ENCODE measurements at places on chromosomes 6 and 20. TPM values are rescaled to one million over a fixed set of nuclear protein-coding genes. Genes with fewer than 3 reads are reported as not detected.

- peak; percentile 3 for DNase-seq
Observed at GRCh38 chr6:12890171-12890790, 173.7 kb downstream of the PHACTR1 start.

- no peak for DNase-seq
Observed at GRCh38 chr6:94955156-94955555, 622.2 kb upstream of the MANEA start.

- no peak for DNase-seq
Observed at GRCh38 chr6:124780623-124781022, 181.6 kb upstream of the RNF217 start.

DNA sequence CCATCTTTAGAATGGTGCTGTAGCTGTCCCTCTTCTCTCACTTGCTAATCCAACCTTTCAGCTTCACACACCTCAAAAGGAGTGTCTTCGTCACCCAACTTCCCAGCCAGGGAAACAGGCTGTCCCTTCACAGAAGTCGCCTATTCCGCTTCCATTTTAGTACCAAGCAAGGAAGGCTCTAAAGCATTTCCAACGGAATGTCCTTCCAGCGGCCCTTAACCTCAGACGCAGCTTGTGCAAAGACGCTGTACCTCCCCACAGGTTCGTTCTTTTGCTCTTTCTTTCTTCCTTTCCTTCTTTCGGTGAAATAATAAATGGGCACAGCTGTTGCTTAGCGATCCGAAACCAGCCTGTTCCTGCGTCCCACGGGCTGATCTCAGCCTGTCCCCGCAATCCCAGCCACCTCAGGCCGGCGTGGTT, 1.5 kb downstream of the PTPRT start:
- DNase-seq = no peak

DNA sequence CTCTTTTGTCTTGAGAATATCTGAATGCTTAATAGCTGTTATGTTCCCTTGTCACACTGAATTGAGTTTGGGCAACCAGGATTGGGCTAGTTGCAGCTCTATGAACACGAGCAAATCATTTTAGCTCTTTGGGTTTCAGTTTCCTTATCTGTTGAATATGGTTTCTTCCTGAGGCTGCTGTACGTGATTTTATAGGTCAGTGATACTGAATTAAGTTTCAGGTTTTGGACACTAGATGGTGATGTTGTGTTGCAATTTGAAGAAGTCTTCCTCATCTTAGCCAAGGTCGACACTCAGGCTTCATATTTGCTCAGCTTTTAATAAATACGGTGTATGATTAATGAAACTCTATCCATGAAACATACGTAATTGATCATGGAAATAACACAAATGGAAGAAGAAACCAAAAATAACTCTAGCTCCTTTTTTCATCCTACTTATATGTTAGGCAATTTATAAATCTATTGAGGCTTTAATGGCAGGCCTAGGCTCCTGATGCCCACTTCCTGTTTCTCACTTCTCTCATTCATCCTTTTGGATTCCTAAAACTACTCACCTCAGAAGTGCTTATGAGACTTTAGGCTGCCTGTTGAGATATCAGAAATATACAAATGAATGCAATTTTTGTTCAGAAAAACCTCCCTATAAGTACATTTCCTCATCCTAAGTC, 354.1 kb upstream of the MAP3K7 start:
- peak; percentile 75 for DNase-seq

- peak; percentile 48 for DNase-seq
Observed at GRCh38 chr20:4592316-4593148, 129.2 kb upstream of the PRND start.

DNA sequence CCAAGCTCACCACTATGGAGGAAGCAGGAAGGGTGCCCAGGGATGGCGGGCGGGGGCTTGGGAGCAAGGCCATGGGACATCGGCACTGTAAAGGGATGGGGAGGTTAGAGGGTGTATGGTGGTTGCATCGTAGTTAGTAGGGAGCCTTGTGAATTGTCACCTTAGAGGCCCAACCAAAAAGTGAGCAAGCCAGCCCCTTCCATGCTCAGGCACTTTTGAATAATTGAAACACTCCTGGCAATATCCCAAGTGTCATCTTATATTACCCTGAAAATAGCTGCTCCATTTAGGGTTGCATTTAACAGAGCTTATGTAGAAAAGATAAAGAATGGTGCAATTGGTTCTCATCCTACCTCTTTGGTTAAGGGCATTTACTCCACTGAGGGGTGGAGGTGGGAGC, 169.2 kb downstream of the SAMD5 start:
- no peak for DNase-seq

DNA sequence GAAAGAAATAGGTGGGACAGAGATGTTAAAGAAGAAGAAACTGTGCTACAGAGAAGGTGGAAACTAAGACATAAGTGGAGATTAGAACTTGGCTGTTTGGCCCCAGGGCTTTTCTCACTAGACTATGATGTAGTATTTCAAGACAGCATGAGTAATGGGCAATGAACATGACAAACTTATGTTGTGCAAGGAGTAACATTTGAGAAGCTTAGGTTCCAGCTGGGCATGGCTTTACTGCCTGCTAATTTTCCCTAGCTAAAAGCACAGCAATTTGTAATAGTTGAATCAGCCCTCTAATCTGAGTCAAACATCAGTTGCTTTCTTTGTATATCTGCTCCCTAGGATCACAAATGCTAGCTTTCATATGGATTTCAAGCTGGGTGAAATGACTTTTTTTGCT, 294.3 kb upstream of the BMP2 start:
- DNase-seq = no peak

GRCh38 chr6:81995548-81996289, 243.2 kb upstream of the TENT5A start:
- no peak for DNase-seq

GRCh38 chr20:23482138-23482537, 8.8 kb upstream of the CST8 start:
- no peak for DNase-seq

- DNase-seq = no peak
Observed at GRCh38 chr20:50629670-50630045, 61.7 kb downstream of the RIPOR3 start.

DNA sequence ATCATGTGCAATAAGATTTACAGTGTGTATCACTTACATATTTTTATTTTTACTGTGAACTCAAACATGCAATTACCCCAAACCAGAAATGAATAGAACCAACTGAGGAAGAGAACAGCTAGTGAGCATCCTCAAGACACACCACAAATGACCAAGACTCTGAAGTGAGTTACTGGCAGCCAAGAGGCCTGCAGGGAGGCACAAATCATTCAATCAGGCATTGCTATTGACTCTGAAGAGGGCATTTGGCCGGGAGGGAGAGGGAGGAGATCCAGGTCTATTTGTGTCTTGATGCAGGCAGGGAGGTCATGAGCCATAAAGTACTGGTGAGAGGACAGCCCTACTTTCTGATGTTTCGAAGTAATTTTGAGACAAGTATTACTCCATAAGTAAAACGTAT, 257.7 kb downstream of the BCKDHB start:
- no peak for DNase-seq

DNA sequence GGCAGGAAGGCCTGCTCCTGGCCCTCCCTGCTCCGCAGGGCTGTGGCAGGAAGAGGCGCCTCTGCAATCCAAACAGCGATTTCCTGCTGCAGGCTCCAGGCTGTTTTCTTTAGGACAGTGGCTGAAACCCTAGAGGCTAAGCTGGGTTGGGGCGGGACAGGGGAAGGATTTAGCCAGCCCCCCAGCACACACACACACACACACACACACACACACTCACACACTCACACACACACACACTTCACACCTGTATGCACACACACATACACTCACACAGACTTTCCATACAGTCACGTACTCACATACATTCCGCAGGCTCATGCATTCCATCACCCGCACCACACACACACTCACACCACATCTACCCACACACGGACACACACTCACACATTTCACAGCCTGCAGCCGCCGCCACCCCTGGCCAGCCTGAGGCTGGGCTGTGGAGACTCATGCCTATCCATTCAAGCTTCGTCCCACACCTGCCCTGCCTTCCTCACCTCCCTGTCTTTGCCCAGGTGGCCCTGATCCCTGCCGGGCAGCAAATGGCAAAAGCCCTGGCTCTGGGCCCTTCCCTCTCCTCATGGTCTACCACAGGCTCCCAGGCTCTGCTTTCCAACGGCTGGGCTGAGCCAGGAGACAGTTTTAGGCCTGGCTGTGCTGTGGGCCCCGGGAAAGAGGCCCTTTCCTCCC, 17.9 kb downstream of the MDFI start:
- peak; percentile 73 for DNase-seq

GRCh38 chr20:21235484-21236445, 67.4 kb upstream of the XRN2 start:
- peak; percentile 74 for DNase-seq

DNA sequence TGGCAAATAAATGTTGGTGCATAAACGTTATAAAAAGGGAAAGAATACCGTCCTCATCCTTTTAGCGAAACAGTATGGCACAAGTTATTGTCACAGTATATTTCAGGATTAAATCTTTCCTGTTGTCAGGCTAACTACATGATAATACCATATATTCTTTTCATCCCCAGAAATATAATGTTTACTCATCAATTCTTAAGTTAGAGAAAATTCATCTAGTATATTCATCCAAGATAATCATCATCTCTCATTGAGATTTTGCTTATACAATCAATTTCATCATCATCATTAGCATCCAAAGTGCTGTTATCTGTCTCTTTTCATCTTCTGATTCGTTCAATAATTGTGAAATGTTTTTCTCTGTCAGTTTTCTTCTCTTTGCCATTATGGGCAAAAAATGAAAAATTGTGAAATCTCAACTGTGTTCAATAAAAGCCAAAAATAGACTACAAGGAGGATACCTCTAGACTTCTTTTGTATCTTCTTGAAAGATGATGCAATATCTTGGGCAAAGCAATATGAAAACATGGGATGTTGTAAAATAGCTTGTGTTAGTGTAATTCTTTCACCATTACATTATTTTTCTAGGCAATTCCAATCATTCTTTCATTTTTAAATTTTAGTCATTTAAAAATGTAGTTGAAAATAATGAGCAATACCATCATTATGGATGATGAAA, 2.6 kb downstream of the SPACA1 start:
- no peak for DNase-seq

DNA sequence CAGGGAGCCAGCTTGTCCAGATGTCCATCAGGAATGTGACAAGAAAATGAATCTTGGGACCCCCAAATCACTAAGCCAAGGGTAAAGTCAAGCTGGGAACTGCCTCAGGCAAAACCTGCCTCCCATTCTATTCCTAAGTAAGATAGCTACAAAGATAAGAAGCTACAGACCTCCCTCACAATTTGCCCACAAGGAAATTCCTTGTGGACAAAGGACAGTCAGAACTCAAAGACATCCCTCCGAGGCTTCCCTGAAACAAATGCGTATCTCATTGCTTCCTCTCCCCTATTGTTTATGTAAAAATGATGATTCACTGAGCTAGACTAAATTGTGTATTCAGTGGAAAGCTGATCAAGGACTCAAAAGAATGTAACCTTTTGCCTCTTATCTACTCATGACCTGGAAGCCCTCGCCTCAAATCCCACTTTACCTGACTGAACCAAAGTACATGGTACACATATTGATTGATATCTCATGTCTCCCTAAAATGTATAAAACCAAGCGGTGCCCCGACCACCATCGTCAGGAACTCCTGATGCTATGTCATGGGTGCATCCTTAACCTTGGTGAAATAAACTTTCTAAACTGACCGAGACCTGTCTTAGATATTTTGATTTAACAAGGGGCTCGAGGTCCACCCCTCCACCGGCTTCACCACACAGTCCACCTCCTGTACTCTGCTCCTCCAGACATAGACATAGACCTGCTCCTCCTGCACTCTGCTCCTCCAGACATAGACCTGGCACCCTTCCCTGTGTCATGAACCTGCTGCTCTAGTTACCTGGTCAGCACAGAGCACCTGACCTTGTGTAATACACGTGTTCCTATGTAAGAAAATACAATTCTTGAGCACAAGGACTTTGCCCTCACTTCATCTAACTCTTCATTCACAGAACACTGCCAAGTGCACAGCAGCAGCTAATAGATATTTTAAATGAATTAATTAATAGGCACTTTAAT, 81.4 kb downstream of the WDR27 start:
- DNase-seq = no peak

GRCh38 chr20:40449974-40450616, 238.9 kb downstream of the MAFB start:
- DNase-seq = no peak

DNA sequence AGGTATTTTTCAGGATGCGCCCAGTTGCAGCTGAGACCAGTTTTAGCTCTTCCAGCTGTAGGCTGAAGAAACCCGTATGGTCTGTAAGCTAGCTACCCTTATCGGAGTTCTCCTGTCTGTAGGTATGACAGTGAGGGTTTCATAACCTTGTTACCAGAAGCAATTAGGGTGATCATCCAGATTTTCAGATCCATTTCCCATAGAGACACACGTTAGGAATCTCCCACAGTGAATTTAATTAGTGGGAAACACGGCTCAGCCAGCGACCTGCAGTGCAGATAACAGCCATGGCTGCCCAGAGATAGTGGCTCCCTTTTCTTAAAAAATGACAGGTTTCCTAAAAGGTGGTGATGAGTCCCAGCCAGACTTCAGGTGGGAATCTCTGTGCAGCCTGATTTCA, 111.1 kb downstream of the BTBD3 start:
- no peak for DNase-seq

GRCh38 chr6:81612136-81612535, 140.3 kb downstream of the TENT5A start:
- no peak for DNase-seq

- DNase-seq = no peak
Observed at GRCh38 chr20:4946986-4947385, 54.3 kb downstream of the SLC23A2 start.

- DNase-seq = no peak
Observed at GRCh38 chr6:132227904-132228303, 173.4 kb downstream of the MOXD1 start.

DNA sequence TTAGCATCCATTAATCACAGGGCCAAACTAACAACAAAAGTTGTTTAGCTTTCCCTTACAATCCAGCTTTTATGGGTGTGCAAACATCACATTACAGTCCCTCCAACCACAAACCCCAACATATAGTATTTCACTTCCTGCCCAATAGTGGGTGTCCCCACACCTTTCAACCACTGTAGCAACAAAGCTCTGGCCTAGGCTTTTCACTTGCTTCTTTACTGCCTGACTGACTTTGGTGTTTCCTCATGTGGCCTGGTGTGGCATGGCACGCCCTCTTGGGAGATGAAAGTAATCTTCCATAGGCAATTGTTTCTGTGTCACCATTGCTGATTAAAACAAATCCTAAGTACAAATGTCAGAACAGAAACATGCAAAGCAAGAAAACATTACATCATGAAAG, 46.3 kb downstream of the MCM8 start:
- DNase-seq = no peak

SOBP gene
- 6.1 TPM for total RNA-seq

IL17F gene
- total RNA-seq = not detected

MRPL14 gene
- 62.4 TPM for total RNA-seq

TMX4 gene
- total RNA-seq = 26.9 TPM

AKAP12 gene
- total RNA-seq = 340 TPM

CD93 gene
- total RNA-seq = 413 TPM
